ENCODE measurements at places on chromosomes 13 and 19.

- no peak for DNase-seq
These were observed 328.1 kb downstream of the SLITRK5 start for GRCh38 chr13:87999240-87999700.

DNA sequence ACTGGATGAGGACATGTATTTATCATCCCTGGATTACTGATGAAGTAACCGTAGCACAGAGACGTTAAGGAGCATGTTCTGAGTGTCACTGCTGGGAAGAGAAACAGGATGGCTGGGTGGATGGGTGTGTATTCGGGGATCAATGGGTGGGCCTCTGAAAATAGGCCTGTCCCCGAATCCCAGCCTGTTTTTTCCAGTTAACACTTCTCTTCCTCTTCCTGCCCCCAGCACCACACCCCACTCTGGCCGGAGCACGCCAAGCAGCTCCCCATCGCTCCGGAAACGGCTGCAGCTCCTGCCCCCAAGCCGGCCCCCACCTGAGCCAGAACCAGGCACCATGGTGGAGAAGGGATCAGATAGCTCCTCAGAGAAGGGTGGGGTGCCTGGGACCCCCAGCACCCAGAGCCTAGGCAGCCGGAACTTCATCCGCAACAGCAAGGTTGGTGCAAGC lies 8.8 kb downstream of the GRAMD1A start:
- no peak for DNase-seq

- DNase-seq: no peak
These were observed 67.8 kb downstream of the CEBPG start for GRCh38 chr19:33441277-33441699.

- no peak for DNase-seq
These were observed 435.3 kb upstream of the HTR2A start for GRCh38 chr13:47332149-47332548.

DNA sequence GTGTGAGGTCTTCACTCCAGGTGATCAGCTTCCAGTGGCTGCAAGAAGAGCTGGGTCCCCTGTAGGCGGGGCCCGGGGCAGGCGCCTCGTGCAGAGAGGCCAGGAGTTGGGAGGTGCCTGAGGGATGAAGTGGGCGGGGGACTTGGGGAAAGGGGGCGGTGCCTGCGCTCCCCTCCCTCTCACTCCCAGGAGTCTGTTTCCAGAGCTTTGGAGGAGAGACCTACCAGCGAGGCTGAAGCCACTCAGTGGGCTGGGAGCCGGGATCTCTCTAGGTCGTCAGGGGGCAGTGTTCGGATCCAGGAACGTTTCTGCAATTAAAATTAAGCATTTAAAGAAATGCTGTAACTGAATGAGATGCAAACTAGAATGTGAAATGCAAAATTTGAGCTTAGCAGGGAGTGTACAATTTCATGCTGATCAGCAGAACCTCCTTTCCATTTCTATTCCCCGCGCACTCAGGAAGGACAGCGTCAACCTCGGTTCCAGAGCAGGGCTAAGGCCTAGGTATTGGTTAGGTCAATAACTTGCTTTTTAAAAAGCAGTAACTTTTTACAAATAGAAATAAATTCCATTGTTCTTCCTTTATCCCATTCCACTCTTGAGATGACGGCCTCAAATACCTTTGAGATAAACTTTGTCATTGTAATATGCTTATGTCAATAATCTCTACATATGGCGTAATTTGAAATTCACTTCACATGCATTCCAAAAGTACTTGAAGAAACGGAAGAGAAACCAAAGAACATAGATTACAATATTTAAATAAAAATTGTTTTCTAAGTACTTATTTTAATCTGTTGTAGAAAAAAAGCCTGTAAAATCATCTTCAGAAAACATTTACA lies 11.6 kb downstream of the ZNF160 start:
- no peak for DNase-seq

DNA sequence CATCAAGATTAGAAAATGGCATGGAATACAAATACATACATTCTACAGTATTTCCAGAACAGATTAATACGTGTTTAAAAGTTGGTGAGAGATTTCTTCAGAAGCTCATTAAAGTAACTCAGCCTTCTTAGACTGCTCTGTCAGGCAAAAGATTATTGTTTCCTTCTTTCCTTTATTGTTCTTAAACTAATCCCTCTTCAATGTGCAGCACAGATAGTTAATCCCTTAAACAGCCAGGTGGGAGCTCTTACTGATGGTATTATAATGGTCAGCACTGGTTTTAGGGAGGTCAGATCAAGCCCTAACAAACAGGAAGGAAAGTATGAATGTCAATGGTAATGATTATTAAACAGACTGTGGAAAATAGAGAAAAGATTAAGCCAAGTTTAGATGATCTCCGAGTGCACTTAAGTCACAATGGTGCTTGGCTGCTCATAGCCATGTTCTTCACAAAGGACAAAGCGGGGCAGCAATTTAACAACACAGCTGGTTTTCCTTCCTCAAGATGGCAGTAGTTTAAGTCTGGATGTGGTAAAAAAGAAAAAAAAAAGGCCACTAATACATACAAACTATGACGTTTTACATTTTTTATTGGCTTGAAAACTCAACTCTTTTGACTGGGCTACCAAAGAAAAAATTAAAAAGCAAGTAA lies 992.6 kb downstream of the PCDH9 start:
- no peak for DNase-seq
